ENCODE measurements at places on chromosomes 16 and 17.

- DNase-seq, result no peak
Observed at GRCh38 chr17:64085650-64086005, 44.3 kb downstream of the ERN1 start.

DNA sequence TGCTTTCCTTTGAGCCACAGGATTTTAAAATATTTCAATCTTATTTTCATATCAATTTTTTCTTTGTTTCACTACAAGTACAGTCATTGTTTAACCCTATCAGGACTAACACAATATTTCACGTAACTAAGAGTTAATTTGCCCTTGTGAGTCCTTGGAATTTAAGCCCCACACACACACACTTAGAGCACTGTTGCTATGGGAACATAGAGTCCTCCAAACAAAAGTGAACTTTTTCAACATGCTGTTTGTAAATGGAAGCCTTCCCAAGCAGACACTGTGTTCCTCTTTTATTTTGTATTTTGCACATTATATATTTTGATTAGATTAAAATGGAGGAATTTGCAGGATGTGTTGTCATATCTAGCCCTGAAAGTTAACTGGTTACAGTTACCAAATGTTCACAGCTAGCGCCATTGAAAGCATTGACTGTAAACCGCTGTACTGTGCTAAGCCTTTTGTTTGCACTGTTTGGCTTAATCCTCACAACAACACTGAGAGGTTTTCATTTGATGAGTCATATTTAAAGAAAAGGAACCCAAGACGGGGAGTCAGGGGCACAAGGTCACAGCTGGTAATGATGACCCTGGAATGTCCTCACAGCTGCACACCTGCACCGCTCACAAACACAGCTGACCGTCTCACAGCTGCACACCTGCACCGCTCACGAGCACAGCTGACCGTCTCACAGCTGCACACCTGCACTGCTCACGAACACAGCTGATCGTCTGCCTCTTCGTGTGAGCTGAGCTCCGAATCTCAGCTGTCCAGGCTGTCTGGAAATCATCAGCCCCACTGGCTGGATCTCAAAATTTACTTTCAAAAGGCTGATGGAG lies 6.3 kb downstream of the HSBP1 start:
- no peak for DNase-seq

DNA sequence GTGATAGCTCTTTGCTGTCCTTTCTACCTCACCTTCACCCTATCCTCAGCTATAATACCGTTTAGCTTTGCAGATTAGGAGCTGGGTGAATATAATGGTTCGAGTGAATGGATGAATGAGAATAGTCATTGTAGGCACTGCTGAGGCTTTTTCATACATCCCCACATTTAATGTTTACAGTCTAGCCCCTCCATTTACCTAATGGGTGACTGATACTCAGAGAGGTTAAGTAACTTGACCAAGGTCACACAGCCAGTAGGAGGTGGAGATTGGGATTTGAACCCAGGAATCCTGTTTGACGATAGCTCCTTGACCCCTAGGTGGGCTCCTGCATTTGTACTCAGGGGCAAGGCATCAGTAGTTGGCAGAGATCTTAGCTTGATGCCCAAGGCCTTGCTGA lies 195.6 kb downstream of the CCDC182 start:
- DNase-seq, result no peak

GRCh38 chr16:53666786-53667415 lies 36.8 kb downstream of the RPGRIP1L start:
- DNase-seq, result no peak

DNA sequence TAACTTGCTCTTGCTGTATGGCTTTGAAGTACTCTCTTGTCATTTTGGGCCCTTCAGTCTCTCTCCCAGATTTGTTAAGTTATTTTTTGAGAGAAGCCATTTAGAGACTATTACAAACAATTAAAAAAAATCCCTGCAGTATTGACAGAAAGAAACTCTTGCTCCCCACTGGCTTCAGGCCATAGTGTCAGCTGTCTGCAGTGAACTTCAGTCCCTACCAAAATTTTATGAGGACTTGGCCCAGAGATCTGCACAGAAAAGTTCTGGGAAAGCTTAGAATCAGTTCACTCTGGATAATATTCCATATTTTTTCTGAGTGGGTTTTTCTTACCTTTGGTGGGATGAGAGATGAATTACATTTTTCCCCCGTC lies 30.9 kb upstream of the SUPT4H1 start:
- no peak for DNase-seq

DNA sequence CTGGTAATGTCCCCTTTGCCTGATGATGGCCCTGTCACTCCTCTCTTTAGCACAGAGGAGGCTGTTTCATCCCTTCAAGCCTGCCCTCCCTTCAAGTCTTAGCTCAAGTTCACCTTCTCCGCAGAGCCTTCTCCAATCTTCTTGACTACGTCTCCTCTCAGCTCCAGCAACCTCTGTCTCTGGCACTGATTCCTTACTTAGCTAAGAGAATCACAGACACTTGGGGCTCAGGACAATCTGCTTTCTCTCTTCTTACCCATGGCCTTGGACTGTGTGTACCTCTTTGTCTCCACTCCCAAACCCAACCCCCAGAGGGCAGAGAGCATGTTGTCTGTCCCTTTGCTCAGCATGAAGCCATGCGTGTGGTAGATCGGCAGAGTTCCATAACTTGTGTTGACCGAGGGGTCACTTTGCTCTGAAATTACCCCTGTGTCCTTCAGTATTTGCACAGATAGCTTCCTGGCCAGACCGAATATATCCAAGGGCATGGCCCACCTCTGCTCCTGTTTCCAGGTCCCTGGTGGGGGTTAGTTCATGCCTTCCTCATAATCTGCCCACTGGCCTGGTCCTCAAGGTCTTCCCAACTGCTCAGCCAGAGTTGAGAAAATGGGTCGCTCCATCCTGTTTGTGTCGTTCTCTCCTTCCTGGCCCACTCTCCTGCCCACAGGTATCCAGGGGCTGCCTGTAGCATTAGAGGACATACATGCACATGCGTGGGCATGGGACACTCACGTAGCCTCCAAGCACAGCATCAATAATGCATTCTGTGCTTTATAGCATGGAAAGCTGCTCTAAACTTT lies 41.6 kb downstream of the MAPT start:
- DNase-seq, result no peak

GRCh38 chr16:79213214-79213613 lies 387.3 kb downstream of the MAF start:
- no peak for DNase-seq

GRCh38 chr17:59328601-59329000 lies 2.9 kb upstream of the YPEL2 start:
- no peak for DNase-seq

- DNase-seq, result no peak
Observed at GRCh38 chr17:29138184-29138955, 41.8 kb downstream of the MYO18A start.

- no peak for DNase-seq
Observed at GRCh38 chr16:66382966-66383299, 16.4 kb downstream of the CDH5 start.

DNA sequence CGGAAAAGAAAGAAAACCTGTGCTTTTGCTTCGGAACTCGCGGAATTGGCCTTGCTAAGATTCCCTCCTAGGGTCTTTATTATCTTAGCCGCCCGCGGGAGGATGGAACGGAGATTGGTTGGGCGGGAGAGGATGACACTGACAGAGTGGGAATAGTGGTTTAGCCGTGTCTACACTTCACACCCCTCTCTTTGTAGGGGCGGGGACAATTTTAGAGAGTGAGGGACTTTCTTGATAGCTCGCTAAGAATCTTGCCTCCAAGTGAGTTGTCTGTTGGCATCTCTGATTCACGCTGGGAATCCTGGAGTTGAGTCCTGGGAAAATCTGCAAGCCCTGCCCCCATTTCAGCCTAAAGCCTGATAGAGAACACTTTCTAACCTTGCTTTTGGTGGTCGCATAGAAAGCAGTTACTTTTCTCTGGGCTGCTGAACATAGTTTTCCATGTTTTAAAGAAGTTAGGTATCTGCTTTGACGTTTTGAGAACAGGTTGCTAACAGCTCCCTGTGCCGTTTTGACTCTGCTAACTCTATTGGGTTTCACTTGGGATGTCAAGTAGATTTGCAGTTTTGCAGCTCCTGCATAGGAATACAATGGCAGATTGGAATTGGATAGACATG lies 697 bp downstream of the NOL11 start:
- DNase-seq, result no peak

GRCh38 chr16:78209951-78210661 lies 110.7 kb downstream of the WWOX start:
- no peak for DNase-seq

GRCh38 chr17:79207960-79208359 lies 133.3 kb downstream of the ENGASE start:
- no peak for DNase-seq

- no peak for DNase-seq
Observed at GRCh38 chr16:87149051-87149450, 168.1 kb downstream of the C16orf95 start.
